ENCODE measurements at places on chromosomes 3 and 15.

DNA sequence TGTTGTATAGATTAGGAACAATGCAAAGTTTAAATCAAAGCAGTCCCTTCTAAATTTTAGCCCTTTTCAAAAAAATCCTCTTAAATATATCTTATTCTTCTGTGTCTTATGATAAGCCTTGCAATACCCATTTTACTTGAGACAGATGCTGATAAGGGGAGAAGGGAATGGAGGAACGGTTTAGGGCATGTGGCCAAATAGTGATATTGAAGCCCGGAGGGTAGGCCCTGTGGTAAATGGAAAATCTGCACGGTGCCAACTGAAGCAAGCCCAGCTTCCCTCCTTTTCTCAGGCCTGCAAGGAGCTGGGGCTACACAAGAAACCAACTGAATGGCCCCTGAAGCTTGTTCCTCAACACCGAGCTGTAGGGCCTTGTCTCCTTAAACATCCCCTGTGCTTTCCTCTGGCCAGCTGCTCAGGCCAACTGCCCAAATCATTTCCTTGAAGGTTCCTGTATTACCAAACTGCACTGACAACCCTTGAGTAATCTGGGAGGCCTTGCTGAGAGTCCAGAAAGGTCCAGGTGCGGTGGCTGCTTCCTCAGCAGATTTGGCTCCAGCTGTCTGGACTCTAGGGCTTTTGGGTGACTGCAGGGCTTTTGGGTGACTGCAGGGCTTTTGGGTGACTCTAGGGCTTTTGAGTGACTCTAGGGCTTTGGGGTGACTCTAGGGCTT lies 67.2 kb downstream of the NCEH1 start:
- no peak for DNase-seq

DNA sequence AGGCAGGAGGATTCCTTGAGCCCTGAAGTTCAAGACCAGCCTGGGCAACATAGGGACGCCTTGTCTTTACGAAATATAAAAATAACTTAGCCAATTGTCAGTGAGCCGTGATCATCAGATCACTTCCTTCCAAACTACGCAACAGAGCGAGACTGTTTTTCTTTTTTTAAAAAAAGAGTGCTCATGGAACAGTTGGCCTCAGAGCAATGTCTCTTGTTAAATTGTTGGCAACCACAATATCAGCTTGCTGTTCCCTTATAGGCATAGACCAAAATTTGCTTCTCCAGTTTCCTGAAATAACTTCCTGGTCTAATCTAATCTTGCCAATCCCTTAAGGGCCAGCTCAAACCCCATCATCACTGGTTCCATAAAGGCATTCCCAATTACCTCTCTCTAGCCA lies 93.3 kb upstream of the SLC4A7 start:
- no peak for DNase-seq

- no peak for DNase-seq
Observed at GRCh38 chr3:59549962-59550361, 500.1 kb upstream of the CFAP20DC start.

- DNase-seq, result no peak
Observed at GRCh38 chr3:107737914-107738313, 215.2 kb downstream of the BBX start.

DNA sequence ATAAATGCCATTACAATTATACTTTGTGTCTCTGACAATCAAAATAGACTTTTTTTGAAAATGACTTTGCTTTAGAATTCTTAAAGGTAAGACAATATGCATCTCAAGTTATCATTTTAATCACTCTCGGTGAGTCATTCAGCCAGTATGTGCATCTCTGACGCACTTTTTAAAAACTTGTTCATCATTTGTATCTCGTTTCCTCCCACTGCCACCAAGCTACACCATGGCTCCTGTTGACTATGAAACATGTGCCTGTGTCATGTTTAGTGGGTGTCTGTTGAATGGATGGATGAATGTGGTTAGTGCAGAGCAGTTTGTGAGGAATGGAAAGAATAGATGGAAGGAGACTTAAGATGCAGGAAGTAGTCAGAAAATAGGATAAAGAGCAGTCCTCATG lies 68.6 kb downstream of the ARPP21 start:
- no peak for DNase-seq

- DNase-seq, result no peak
Observed at GRCh38 chr3:13937131-13937530, 57.3 kb upstream of the WNT7A start.

DNA sequence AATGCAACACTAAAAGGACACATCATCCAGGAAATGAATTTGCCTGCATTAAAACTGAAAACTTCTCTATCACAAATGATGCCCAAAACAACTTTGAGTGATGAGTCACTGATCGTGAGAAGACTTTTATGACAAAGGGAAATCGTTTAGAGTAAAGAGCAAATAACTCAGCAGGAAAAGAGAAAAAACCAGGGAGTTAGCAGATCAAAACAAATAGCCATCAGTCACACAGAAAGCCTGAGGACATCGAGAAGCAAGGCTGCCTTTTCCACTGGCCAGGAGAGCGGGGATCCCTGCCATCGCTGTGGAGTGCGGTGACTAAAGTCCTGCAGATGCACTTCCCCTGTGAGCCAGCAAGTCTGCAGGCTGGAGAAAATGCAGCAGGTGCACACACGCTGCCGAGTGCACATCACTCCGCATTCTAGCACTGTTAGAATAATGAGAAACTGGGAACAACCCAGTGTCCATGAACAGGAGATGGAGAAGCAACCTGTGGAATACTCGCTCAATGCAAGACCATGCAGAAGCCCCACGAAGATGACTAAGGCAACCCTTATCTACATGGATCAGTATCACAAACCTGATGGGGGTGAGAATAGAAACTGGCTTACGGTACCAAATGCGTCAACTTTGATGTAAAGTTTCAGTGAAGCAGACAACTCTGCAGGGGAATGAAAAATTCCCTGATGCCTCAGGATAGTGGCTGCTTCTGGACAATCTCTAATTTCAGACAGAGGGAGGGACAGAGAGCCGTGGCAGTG lies 86.4 kb downstream of the NSMCE3 start:
- DNase-seq, result no peak

DNA sequence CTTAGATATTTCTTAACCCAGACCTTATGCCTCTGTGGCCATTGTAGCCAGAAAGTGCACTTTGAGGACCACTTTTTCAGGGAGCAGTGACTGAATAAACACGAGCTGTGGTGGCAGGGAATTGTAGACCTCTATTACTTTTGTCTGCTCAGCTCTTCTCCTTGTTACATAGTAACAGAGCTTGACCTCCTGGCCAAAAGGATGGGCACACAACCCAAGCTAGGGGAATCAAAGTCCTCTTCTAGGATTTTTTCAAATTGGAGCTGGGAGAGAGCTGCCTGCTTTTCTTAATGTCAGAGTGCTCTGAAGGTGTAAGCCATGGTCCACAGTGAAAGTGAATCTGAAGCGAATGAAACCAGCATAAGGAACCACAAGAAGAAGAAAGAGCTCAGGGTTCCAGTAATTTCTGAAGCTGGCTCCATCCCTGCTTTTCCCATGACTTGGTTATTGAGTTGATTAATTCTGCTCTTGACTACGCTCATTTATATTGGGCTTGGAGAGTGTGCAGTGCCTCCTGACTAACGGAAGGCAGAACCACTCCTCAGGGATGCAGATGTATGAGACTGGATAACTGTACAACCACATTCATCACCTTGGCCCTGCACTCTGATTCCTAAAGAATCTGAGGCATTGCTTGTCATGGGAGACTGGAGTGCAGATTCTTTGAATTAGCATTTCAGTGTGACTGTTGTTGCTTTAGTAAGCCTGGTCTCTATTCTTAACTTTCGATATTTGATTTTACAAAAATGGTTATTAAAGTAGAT lies 60.9 kb downstream of the TLNRD1 start:
- DNase-seq, result no peak

- peak; percentile 31 for DNase-seq
Observed at GRCh38 chr15:64596701-64597476, 136.5 kb downstream of the ZNF609 start.

GRCh38 chr3:144394032-144394431 lies 422.4 kb downstream of the DIPK2A start:
- no peak for DNase-seq

GRCh38 chr3:194218646-194219453 lies 82.9 kb downstream of the HES1 start:
- no peak for DNase-seq

DNA sequence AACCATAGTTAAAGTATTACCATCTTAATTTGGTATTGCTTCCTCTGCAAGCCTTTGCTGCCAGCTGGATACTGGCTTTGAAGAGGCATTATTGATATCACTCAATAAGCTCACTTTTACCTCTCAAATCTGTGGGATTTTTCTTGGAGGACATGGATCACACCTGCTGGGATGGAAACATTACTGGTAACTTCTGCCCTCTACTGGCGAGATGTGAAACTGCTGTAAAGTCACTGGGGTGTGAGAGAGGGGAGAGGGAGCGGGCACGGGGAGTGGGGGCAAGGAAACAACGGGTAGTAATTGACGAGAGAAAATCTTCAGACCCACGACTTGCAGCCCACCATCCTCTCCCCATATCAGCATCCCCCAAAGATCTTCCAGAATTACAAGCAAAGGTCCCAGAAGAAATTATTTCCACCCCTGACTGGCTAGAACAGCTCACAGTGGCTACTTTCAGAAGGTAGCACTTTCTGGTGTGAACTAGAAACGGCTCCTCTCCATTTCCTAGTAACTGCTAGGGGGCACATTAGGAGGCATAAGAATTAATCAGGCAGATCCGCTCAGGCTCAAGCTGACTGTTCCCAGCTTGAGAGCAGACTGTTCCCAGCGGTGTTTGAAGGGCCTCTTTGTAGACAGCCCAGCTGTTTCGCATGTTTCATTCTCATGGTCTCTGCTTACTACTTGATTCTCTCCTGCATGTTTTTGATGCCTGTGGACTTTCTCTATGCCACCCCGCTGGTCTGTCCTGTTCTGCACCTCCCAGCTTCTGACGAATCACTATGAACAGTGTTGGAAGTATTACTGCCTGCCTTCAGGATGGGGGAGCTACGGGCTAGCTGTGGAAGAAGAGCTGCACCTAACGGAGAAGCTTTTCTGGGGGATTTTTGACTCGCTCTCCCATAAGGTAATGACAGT lies 230.4 kb upstream of the CHRM5 start:
- DNase-seq, result peak; percentile 4

DNA sequence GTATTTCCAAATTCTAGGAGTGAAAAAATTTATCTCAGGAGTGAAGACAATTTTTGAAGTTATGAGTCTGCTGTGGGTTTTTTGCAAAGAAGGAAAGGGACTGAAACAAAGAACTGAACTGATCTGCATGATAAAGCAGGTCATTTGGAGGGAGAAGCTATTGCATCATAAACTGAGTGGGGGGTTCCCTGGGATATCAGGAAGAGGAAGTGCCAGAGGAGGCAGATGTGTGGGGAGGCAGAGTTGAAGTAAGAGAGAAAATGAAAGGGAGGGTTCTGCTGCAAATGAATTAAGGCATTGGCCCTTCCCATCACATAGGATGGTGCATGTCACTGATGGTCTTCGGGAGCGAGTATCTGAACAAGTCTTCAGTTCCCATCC lies 379.2 kb downstream of the VPS13C start:
- DNase-seq, result no peak

DNA sequence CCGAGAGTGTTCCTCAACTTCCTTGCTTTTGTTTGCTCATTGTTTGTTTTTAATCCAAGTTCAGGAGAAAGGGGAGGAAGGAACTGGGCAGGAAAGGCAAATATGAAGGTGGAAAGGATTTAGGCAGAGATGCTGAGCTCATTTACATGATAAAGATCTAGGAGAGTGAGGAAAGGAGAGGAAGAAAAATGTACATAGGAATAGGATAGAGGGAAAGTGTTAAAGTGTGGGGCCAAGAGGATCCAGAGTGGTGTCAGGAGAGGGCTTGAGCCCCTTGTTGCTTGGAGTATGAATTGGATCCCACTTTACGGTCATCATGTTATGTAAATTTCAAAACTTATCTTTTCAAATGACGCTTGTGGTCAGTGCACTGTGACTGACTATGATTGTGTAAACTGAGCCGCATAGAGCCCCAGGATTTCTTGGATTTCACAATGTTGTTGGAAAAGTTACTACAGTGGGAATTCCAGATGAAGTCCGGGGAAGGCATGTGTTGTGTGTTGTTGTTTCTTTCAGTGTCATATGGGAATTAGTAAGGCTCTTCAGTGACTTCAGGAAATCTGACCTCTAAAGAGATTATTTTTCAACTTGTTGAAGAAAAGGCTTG lies 15.0 kb upstream of the PLD1 start:
- DNase-seq, result no peak

- no peak for DNase-seq
Observed at GRCh38 chr3:86225461-86225860, 765.5 kb downstream of the VGLL3 start.

DNA sequence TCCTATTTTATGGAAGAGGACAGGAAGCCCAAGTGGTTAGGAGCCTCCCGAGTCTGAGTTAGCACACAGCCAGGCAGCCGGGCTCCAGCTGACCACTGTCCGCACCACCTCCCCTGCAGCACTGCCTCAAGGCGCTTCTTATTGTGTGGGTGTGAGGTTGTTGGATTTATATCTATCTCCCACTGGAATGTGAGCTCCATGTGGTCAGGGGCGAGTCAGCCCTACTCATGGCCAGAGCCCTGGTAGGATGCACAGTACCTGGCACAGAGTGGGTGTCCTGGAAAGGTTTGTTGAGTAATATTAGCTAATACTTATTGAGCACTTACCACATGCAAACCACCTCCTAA lies 9.7 kb upstream of the FBLN2 start:
- no peak for DNase-seq

DNA sequence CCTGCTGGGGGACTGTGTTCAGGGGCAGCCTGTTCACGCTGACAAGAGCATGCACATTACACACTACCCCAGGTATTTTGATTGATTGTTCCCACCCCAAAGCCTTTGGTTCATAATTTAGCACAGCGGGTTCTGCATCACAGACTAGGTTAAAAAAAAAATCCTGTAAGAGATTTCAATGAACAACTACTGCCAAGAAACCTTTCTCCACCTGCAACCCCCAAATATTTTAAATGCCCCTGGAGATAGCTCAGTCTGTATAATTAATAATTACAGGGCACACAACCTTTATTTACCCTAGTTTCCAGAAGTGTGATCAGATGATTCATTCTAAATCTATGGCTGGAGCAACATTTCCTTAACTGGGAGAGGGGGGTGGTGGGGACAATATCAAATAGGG lies 87.6 kb downstream of the NR2F2 start:
- DNase-seq, result no peak

- no peak for DNase-seq
Observed at GRCh38 chr15:60620708-60621107, 141.8 kb upstream of the ICE2 start.

DNA sequence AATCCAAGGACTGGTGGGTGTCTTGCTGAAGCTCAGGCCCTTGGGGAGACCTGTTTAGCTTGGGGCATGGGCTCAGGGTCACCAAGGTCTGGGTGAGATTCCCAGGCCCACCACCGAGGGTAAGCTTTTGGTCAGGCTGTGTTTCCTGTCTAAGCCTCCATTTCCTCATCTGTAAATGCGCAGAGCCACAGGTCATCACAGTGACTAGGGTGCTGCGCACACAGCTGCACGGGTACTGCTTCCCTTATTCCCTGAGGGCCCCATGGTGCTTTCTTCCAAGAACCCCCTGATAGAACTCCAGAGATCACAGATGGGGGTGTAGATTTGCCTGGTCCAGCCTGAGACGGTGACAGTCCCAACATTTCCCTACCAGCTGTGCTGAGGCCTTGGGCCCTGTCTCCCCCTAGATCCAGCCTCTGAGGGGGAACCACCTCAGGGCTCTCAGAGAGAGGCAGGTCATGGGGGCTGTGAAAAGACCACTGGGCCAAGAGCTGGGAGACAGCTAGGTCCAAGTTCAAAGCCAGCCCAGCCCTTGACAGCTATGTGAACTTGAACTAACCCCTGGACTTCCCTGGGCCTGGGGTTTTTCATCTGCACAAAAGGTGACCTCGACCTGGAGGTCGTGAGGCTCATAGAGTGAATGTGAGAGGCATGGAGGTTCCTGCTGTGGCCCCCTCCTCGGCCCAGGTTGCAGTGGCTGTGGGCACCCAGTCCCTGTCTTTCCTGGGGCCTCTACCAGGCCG lies 60.7 kb downstream of the SEMA3G start:
- no peak for DNase-seq
